ENCODE measurements at places on chromosomes 4 and X.

GRCh38 chr4:187586892-187587291 is 408.7 kb upstream of the ZFP42 start:
- DNase-seq, result peak; percentile 37

DNA sequence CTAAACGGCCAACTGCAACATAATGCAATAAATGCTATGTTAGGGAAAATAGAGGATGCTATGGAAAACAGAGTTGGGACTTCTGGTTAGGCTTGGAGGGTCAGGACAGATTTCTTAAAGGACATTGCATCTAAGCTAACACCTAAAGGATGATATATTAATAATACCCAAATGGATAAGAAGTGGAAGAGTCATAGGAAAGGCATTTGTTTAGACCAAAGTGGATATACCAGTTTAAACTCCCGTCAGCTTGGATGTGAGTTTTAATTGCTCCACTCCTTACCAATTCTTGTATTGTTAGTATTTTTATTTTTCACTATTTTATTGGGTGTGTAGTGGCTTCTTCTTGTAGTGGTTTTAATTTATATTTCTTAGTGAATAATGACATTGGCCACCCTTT is 93.9 kb downstream of the PTPN13 start:
- DNase-seq, result no peak

DNA sequence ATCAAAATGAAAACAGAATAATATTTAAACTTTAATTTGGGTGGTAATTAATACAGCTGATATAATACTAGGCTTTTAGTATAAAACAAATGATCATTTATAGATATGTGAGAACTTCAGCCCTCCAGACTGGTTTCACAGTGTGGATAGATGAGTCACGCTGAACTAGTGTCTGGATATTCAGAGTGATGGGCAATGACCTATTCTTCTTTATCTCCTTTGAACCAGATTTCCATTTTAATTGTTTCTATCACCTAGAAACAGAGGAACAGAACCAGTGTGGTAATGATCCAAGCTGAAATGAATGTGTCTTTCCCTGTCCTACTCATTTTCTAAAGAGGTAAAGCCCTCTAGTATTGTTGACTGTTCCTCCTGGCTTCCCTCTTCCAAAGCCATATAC is 155.2 kb upstream of the GK2 start:
- DNase-seq, result no peak

DNA sequence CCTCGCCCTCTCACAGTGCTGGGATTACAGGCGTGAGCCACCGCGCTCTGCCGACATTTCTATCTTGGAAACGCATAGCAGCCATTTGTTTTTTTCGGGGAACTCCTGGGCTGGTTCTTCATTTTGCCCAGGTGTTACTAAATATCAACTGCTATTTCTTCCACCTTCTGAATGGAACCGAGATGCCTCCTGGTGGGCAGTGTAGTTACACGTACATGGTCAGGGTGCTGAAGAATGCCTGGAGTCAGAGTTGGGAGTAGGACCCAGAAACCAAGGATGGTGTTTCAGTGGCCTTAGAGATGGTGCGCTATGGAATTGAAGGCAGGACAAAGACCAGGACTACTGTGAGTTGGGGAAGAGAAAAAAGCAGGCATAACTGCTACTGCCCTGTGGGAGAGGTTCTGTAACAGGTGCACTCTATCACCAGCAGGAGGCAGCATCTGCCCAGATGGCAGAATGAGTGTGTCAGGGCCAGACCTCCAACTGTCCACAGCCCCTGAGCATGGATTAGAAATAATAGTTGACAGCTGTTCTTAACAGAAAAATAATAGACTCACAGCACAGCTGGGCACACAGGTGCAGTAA is 81.7 kb downstream of the ZC4H2 start:
- DNase-seq, result no peak

DNA sequence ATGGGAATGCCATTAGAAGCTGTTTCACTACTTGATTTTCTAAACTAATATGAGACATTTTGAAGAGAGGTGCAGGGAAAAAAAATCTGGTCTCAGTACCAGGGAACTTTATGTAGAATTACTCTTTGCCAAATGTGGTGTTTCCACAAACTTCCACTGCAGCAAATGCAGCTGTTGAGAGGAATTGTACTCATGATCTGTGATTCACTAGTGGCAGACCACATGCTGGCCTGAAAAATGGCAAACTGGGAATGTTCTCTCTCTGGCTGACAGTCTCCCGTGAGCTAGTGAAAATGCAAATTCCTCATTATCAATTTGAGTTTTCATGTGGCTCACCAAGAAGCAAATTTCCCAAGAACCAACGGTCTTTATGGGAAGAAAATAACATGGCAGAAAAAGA is 37.8 kb upstream of the GPR101 start:
- DNase-seq, result no peak

- DNase-seq, result no peak
These were observed 18.0 kb downstream of the TBL1X start for GRCh38 chrX:9482837-9483236.

DNA sequence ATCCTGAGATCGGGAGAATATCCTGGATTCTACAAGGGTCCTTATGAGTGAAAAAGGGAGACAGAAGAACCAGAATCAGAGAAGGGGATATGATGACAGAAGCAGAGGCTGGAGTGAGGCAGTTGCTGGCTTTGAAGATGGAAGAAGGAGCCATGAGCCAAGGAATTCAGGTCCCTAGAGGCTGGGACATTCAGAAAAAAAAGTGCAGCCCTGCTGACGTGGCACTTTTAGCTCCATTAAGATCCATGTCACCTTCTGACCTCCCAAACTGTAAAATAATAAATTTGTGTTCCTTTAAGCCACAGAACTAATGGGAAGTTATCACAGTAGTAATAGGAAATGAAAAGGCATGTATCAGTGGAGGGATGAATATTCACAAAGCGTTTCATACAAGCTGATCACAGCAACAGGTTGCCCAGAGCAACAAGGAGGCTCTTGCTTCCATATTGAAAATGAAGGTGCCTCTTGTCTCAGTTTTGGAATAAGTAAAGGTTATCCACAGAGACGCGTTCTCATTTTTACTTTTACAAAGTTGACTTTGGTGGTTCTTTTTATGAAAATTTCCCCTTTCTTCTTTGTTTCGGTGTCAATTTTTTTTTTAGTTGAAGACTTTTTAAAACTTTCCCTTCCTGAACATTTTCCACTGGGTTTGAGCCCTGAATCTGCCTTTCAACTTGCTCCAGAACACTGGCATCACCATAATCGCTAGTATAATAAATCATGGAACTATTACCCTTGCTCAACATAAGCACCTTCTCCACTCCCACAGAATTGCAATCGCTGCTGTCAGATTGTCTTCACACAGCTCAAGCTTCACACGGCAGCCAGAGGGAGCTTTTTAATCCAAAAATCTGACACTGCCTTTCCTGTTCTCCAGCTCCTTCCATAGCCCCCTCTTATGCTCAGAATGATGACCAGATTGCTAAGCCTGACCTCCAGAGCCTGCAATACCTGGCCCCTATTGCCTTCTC is 127.6 kb upstream of the RBPJ start:
- DNase-seq, result no peak

- DNase-seq, result no peak
These were observed 200.5 kb downstream of the NWD2 start for GRCh38 chr4:37445023-37445422.

- no peak for DNase-seq
These were observed 11.5 kb upstream of the ZNF718 start for GRCh38 chr4:112771-113170.

DNA sequence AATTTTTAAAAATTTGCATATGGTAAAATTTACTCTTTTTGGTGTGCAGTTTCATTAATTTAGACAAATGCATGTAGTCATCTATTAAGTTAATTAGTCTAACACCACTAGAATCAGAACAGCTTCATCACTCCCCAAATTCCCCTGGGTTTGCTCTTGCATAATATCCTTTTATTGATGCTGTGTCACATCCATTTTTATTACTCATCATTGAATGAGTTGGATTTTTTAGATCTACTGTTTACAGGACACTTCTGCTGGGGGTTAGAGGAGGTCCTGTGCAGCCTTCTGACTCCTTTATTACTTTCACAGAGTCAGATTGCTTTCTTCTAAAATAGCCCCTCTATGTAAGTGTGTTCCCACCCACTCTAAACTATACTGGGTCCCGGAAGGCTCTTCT is 65.9 kb downstream of the MTHFD2L start:
- DNase-seq, result peak; percentile 82

DNA sequence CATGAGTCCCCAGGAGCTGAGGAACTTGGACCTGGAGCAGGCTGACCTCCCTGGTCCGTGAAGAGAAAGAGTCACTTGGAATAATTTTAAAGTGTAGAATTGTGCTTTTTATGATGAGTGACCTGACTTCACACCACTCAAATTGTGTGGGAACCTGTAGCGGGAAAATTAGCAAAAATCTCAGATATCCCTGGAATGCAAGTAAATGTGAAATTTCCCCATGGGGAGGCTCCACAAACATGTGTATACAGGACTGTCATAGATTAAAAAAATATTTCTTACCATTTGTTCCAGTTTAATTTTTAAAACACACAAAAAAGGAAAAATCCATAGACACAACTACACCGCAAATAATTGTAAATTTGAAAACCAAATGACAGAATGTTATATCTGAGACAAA is 1079.6 kb upstream of the PABPC4L start:
- DNase-seq, result peak; percentile 14

- peak; percentile 1 for DNase-seq
These were observed 838.1 kb upstream of the AGA start for GRCh38 chr4:178280362-178280761.

DNA sequence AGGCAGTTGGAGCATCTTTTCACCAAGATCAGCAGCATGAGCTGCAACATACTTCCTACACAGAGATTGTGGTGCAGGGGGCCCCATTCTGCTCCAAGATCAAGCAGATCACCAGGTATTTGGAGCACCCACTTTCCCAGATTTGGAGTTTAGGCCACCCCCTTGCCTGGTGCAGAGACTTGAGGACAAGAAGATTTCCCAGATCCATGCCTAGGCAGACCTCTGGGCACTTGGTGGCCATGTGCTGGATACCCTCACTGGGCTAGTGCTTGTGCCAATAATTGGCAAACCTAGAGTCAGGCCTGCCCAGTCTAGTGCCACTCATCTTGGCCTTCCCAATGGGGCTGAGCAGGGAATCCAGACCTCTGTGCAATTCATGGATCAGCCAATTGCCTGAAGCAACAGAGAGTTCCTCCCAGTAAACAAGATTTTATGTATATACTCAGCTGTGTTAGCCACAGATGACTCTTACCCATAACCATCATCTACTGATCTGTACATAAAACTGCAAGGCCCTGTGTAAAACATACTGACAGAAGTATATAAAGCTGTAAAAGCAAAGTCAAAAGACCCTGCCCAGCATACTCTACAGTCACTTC is 228.4 kb upstream of the EMCN start:
- no peak for DNase-seq

DNA sequence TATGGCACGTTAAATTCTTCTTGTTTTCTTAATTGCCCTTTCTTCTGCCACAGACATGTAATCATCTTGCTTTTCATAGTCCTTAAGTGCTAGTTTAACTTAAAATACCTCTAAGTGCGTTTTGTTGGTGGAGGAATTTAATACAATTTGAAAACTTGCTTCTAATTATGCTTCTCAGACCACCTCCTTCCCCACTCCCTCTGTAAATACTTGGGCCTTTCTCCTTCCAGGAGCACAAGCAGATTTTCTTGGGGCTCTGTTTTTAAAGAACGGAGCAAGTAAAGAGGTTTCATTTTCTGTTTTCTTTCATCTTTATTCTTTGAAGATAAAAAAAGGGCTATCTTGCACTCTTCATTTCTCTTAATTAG is 559 bp upstream of the PCDH18 start:
- DNase-seq, result no peak

DNA sequence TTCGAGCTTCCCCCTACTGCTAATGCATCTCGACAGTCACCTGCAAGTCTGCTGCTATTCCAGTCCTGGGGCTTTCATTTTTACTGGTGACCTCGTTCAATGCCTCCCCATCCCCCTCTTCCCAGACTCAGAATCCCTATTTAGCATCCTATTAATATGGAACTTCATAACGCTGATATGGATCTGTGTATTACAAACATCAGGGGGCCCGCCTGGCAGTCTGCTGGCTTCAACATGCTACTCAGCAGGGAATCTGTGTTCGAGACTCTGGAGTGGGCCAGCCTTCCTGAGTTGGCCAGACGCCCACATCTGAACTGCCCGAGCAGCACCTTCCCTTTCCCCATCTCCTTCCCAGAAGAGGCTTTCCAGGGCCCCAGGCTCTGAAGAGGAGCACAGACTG is 173.9 kb upstream of the PPARGC1A start:
- no peak for DNase-seq

- no peak for DNase-seq
These were observed 31.4 kb downstream of the VSIG4 start for GRCh38 chrX:66008328-66008970.

- DNase-seq, result no peak
These were observed at the start of gene MAGEB5 for GRCh38 chrX:26215869-26216268. TSS of gene MAGEB5 (plus strand) at chrX:26216169. CDS start at chrX:26217302, 1,133 bp downstream.

- DNase-seq, result peak; percentile 86
These were observed 952.7 kb upstream of the SLIT2 start for GRCh38 chr4:19298998-19299397.

DNA sequence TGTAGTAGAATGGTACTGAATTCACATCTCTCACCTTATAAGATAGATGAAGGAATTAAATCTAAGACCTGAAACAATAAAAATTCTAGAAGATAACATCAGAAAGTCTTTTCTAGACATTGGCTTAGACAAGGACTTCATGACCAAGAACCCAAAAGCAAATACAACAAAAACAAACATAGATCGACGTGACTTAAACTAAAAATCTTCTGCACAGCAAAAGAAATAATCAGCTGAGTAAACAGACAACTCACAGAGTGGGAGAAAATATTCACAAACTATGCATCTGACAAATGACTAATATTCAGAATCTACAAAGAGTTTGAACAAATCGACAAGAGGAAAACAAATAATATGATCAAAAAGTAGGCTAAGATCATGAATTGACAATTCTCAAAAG is 38.8 kb downstream of the UGT2A3 start:
- DNase-seq, result no peak

- DNase-seq, result no peak
These were observed 185.3 kb upstream of the SPOCK3 start for GRCh38 chr4:167419468-167420140.

DNA sequence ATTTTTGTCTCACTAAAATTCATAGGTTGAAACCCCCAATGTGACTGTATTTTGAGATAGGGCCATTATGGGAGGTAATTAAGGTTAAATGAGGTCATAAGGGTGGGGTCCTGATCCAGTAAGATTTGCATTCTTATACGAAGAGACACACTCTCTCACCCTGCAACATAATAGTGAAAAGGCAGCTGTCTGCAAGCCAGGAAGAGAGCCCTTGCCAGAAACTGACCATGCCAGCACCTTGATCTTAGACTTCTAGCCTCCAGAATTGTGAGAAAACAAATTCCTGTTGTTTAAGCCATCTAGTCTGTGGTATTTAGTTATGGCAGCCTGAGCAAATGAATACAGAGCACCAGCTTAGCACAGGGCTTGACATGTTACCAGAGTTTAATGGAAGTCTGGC is 17.5 kb upstream of the IGSF1 start:
- DNase-seq, result no peak

GRCh38 chr4:31366041-31366440 is 645.9 kb downstream of the PCDH7 start:
- peak; percentile 49 for DNase-seq

DNA sequence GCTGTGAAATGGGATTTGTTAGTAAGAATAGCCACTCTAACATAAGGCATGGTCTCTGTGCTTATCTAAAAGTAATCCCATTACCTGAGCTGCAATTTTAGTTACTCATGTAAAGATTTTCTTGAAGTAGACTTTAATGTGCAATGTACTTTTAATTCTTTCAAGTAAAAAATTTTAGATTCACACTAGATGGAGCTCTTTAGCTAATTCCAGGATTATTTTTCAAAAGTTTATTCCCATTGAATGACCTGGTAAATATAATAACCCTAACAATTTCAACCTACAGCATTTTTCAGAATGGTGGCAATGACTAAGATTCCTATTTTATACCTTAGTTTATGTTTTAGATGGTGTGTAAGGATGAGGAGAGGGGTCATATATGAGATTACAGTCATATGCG is 18.1 kb downstream of the USP38 start:
- DNase-seq, result peak; percentile 21
